ENCODE measurements at places on chromosomes 6 and 20.

GRCh38 chr6:46729787-46730326 is 5.3 kb downstream of the PLA2G7 start:
- no peak for DNase-seq

- DNase-seq, result no peak
These were observed 431.8 kb downstream of the PREX1 start for GRCh38 chr20:48395816-48396546.

GRCh38 chr6:18585032-18585573 is 198.0 kb downstream of the RNF144B start:
- DNase-seq, result peak; percentile 75

GRCh38 chr20:5657190-5657875 is 92.9 kb upstream of the SHLD1 start:
- DNase-seq, result peak; percentile 99

DNA sequence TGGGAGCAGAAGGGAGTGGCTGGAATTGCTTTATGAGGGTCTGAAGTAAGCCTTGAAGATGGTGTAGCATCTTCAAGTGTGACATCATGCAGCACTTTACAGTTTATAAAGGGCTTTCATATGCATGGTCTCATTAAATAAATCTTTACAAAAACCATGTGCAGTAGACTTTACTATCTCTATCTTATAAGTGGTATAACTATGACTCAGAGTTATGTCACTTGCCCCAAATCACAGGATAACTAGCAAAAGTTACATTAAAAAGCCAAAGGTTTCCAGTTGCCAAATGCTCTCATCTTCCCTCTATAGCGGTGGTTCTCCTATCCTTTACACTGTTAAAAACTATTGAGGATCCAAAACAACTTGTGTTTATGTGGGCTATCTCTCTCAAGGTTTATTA is 687.7 kb upstream of the MARCKS start:
- no peak for DNase-seq

DNA sequence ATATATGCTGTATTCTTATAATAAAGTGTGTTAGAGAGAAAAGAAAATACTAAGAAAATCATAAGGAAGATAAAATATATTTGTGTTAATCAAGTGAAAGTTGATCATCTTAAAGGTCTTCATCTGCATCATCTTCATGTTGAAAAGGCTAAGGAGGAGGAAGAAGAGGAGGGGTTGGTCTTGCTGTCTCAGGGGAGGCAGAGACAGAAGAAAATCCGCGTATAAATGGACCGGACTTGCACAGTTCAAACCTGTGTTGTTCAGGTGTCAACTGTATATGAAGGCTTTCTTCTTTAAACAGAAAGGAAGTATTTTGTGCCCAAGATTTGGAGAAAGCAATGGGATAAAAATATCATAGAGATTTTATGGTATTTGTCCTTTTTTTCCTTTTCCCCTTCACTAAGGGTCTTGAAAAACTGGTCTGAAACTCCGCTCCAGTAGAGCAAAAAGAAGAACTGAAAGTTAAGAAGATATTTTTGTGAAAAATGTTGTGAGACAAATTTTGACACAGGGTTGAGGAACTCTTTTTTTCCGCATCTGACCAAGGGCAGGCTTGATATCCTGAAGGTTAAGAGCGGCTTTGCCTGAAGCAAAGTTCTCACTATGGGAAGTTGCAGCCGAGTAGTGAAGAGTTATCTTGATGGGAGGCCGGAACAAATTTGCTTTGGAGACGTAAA is 350.7 kb downstream of the LAMA2 start:
- DNase-seq, result no peak

DNA sequence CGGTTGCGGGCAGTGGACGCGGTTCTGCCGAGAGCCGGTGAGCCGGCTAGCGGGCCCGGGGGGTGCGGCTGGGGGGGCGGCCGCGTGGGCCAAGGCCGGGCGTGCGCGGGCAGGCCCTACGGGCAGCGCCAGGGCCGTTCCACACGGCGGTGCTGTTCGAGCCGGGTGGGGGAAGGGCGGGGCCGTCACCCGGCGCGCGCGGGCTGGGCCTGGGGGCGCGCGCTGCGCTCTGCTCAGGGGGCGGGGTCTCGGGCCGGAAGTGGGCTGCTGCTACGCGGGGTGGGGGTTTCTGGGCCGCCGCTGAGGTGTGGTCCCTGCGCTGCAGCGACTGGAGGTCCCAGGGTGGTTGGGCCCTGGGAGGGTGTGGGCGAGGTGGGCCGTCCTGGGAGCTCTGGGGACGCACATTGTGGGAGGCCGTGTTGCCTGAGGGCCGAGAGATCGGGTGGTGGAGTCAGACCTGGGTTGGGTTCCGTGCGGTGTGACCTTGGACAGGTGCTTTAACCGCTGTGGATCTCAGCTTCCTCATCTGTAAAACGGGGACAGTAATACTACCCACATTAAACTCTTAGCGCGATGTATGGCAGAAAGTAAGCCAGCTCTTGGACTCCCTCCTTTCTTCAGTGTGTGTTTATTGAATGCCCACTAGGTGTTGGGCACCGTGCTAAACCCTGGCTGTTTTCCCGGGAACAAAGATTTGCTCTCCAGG is 391 bp downstream of the MAPRE1 start:
- DNase-seq, result peak; percentile 56

GRCh38 chr6:154621686-154622085 is 111.2 kb upstream of the CNKSR3 start:
- no peak for DNase-seq

GRCh38 chr20:6184086-6184485 is 61.3 kb upstream of the FERMT1 start:
- DNase-seq, result no peak
